T1000 (cell line): ENCODE measurements at places on chromosomes 4 and X.
A peak's percentile ranks its signal among the peaks of the same experiment; 100 is the strongest.

DNA sequence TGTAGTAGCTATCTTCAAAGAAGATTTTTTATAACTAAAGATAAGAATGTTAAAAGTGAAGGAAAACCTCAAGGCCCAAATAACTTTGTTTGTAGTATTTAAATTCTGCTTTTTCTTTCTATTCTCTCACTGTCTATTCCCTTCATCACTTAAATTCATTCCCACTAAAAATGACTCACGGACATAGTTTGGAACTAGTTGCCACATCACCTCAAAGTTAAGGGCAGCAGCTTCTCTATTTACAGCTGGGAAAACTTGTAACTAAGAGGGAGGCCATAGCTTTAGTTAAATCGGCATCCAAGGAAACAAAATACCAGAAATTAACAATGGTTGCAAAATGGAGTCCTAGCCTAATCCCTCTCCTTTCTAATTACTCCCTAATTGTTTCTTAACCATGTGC, 325.4 kb upstream of the MAGEB2 start:
- no peak for DNase-seq

DNA sequence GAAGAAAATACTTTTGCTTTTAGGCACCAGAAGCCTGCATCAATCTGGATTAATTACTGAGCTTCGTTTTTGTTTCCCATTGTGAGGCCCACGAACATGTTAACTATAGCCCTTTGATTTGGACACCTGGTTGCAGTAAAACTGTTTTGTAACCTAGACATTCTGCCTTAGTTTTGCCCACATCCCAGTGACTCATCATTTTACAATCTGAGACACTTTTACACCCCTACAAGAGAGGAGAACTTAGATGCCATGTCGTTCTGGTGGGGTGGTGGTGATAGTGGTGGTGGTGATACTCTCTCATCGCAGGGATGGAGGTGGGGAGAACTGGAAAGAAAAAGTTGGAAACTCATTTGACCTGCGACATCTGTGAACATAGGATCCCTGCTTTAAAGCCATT, 1257.2 kb downstream of the ADGRL3 start:
- DNase-seq: no peak

DNA sequence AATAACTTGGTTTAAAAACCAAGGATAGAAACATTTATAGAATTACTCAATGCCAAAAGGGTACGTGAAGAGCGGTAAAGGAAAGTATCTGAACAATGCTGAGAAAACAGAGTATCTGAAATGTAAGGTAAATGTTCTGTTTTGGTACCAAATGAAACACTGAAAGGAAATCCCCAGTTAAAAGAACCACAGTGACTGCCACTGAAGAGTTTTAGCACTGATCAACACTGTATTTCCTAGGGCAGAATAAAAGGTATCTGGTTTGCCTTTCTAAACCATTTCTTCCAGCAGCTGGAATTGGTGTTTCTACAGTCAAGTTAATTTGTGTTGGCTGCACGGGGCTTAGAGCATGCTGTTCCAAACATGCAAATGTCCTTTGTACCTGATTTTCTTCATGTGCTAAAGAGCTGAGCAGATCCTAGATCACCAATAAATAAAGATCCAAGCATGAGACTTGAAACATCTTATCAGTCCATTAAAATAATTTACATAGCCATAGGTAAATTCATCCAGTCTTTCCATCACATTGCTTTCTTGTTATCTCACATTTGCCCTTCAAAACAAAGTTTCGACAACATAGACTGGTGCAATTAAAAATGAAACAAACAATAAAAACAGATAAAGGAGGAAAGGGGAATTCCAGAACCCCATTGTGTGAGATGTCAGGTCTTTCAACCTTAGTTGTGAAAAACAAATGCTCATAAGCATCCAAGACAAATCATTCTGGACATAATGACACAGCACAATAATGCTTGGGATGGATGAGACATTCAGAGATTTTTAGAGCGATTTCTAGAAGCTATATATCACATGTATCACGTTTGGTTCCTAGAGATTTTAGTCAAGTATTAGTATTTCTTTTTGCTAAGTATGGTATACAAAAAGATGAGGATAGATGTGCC, 38.6 kb downstream of the MFAP3L start:
- no peak for DNase-seq

DNA sequence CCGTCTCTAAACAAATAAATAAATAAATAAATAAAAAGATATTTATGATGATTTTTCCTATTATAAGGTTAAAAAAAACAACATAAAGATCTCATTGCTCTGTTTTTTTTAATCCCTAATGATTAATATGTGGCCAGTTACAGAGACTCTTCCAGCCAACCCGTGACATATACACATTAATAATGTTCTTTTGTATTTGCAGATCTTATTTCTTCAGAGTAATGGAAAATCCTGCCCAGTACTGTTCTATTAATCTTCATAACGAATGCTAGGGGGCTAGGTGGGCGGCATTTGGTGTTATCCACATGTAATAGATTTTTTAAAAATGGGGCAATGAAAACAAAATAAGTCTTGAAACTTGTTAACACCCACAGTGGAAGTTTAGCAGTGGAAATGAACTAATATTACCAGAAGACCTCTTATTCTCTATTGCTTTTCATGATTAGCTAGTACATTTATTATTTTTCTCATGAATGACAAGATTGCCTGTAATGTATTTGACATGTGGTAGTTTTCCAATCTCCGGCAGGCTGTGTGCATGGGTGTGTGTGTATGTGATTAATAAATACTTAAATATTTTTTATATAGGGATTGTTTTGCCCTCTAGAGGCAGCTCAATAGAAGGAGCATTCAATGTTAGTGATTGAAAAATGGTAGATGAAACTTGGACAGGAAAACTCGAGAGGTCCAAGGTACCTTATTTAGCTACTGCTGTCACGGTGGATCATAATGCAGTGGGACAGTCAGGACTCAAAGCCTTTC, 457.4 kb downstream of the IL1RAPL1 start:
- DNase-seq: no peak

GRCh38 chrX:85111347-85111746, 107.7 kb downstream of the APOOL start:
- no peak for DNase-seq

DNA sequence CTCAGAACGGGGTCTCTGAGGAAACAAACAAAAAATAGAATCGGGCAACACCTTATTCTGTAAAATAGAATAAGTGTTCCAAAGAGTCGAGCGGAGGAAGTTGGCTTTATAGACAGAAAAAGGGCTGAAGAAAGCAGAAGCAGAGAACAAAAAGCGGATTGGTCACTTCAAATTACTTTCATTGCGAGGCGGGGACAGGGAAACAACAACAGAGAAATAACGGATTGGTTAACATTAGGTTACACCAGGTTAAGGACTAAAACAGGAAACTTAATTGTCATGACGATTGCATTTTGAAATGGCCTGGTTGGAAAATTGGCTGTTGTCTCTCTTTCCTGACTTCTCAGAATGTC, 433 bp upstream of the COQ2 start:
- DNase-seq: peak; percentile 29

DNA sequence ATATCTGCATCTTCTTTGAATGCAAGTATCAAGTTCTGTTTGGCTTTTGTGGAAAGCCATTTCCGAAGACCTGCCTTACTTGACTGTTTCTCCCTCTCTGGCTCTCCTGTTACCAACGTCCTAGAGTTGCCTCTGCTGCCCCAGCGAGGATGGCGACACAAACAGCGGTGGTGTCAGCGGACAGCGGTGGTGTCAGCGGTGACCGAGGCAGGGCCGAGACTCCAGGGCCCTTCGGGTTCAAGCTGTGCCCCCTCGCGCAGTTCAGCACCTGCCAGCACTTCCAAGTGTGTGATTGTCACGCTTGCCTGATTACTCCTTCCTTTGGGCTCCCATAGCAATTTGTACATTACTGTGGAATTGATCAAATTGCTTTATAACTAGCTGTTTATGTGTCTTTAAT, 336.9 kb upstream of the FAT1 start:
- no peak for DNase-seq

- DNase-seq: no peak
Observed at GRCh38 chrX:13815664-13816063, 1.2 kb downstream of the GPM6B start.

- no peak for DNase-seq
Observed at GRCh38 chrX:112968351-112969133, 127.9 kb upstream of the AMOT start.

DNA sequence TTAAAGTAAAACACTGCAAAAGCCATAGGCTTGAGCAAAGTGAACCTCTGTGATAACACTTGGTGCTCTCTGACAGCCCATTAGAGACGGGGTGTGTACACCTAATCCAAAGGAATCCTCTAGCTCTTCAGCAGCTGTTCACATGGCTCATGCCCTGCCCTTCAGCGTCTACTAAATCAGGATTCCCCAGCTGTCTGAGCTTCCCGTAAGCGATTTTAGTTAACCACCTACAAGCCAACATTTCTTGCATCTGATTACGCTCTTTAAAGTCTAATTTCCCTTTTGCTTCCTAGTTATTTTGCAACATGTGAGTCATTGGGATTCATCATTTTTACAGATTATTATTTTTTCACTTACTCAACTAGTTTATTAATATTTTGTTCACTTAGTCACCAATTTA, 6.5 kb downstream of the DMD start:
- DNase-seq: no peak

GRCh38 chr4:186727169-186727976, 3.7 kb upstream of the FAT1 start:
- no peak for DNase-seq

DNA sequence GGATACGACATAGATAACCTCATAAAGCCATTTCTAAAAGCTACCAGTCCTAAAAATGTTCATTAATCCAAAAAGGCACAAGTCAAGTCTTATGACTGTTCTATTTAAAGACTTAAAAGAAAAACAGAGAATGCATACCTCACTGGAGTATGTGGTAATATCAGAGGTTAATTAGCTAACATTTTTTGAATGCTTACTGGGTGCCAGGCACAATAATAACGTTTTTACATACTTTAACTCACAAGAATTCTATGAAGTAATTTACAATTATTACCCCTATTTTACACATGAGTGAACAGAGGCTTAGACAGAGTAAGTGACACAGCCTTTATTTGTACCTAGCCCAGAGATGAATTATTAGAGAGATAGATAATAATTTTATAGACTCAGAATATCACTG, 207.5 kb downstream of the PDGFC start:
- DNase-seq: no peak

DNA sequence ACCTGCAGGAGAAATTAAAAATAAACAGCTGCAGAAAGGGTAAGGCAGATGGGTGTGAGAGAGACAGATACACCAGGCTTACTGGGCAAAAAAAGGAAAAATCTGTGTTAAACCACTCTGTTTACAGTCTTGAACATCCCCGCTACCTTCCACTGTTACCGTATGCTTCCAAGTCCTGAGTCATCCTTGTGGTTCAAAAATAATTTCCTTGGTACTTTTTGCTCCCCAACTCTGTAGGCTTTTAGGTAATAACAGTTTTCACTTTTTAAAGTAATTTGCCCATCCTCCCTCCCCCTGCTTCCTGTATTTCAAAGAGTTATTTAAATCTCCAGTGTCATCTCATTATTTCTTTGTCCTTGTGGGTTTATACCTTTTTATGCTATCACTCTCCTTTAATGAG, 210.1 kb upstream of the FAT4 start:
- DNase-seq: no peak

DNA sequence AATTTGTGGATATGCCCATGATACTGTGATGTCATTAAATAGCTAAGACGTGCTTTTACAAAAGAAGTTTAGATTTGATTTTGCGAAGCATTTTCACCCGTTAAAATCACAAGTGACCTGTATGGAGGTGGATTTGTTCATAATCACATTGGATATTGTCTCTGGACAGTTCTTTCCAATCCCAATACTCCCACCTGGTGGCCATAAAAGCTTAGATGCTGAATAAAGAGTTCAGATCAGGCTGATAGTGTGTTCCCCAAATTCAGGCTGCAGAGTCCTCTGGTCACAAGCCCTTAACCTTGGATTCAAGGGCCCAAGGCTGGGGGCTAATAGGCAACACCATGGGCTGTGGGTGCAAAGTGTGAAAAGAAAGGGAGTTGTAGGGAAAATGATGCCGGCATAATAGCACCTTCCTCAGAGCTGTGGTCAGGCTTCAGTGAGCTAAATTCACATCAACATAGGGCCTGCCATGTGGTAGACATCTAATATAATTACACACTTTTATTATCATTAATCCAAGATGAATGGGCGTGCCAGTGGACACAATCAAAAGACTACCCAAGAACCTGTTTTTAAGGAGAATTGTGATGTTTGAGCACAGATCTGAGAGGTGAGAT, 28.1 kb downstream of the SMIM43 start:
- DNase-seq: peak; percentile 47

GRCh38 chrX:22378296-22378695, 105.6 kb downstream of the CBLL2 start:
- no peak for DNase-seq

GRCh38 chrX:105527759-105528158, 294.6 kb upstream of the NRK start:
- DNase-seq: no peak

DNA sequence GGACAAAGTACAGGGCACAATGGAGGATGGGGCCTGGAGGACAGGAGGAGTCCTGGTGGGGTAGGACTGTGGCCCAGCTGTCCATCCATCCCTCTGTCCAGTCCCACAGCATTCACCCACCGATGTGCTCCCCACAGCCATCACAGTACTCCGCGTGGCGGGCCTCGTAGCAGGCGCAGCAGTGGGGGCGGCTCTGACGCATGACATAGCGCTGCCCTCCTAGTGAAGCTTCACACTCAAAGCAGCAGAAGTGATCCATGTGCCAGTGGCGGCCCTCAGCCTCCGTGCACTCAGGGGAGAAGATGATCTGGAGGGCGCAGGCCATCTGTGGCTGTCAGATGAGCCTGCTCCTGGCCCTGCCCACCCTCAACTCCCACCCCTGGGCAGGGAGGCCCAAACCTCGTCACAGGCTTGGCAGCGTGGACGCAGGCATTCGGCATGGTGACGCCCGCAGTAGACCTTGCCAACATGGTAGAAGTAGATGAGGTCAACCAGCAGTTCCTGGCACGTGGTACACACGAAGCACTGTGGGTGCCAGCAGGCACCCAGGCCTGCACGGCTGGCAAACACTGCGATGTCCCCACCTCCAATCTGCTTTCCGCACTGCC, 6.3 kb downstream of the PLP2 start:
- no peak for DNase-seq

GRCh38 chrX:112678831-112679230, 907 bp downstream of the LHFPL1 start:
- no peak for DNase-seq

GRCh38 chr4:15240764-15241163, 187.1 kb upstream of the C1QTNF7 start:
- no peak for DNase-seq
